Endothelial cell of umbilical vein (primary cell): ENCODE measurements at places on chromosomes 3 and 15.

GRCh38 chr3:103393395-103394186 lies 958.8 kb downstream of the ZPLD1 start:
- H3K27me3 ChIP-seq: no peaks in the 10 kb centered on the region
- H3K4me1 ChIP-seq: no peaks in the 10 kb centered on the region
- no peak overlapping the region for H3K4me3 ChIP-seq
- H3K36me3 ChIP-seq: no peaks in the 10 kb centered on the region
- DNase-seq: no peak

- H3K4me3 ChIP-seq: no peak overlapping the region
- no peak overlapping the region for H3K27ac ChIP-seq
- H3K4me1 ChIP-seq: no peaks in the 10 kb centered on the region
- H3K27me3 ChIP-seq: no peaks in the 10 kb centered on the region
- DNase-seq: no peak
These were observed 567.3 kb downstream of the GRM7 start for GRCh38 chr3:7428206-7428718.

DNA sequence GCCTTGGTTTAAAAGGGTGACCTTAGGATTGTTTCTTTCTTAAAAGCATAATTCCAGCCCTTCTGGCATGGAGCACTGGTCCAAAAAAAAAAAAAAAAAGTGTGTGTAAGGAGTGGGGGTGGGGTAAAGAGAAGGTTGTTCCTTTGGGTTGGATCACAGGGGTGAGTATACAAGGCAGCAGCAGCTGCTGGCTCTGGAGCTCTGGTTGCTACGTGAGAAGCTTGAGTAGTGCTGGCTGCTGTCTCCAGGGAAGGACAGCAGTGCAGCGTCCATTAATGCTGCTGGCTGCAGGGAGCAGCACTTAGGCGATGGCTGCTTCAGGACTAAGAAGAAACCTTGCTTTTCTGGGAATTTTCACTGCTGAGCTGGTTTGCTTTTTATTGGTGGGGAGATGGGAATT lies 2.3 kb downstream of the SETD5 start:
- peaks cover 56% of the 10 kb centered on the region for H3K4me1 ChIP-seq
- H3K27me3 ChIP-seq: no peaks in the 10 kb centered on the region
- H3K27ac ChIP-seq: peak overlapping the region; percentile 92
- H3K4me3 ChIP-seq: peak overlapping the region; percentile 86
- no peaks in the 10 kb centered on the region for H3K36me3 ChIP-seq

- H3K36me3 ChIP-seq: no peaks in the 10 kb centered on the region
- no peak for DNase-seq
- H3K27ac ChIP-seq: no peak overlapping the region
These were observed 26.4 kb downstream of the ADCY5 start for GRCh38 chr3:123422457-123422856.

GRCh38 chr3:159455741-159456181 lies 532.9 kb upstream of the IL12A start:
- no peaks in the 10 kb centered on the region for H3K36me3 ChIP-seq
- no peak overlapping the region for H3K27ac ChIP-seq
- no peaks in the 10 kb centered on the region for H3K27me3 ChIP-seq
- no peak overlapping the region for H3K4me3 ChIP-seq
- H3K4me1 ChIP-seq: no peaks in the 10 kb centered on the region

GRCh38 chr3:10248984-10249748 lies 907 bp downstream of the TATDN2 start:
- peak; percentile 35 for DNase-seq
- H3K36me3 ChIP-seq: peaks cover 5% of the 10 kb centered on the region
- H3K4me3 ChIP-seq: peak overlapping the region; percentile 20
- no peaks in the 10 kb centered on the region for H3K27me3 ChIP-seq
- H3K4me1 ChIP-seq: peaks cover 14% of the 10 kb centered on the region

- no peaks in the 10 kb centered on the region for H3K4me1 ChIP-seq
- no peak overlapping the region for H3K27ac ChIP-seq
- no peak for DNase-seq
- H3K4me3 ChIP-seq: no peak overlapping the region
- no peaks in the 10 kb centered on the region for H3K36me3 ChIP-seq
These were observed 181.6 kb upstream of the SOX14 start for GRCh38 chr3:137582484-137582883.

DNA sequence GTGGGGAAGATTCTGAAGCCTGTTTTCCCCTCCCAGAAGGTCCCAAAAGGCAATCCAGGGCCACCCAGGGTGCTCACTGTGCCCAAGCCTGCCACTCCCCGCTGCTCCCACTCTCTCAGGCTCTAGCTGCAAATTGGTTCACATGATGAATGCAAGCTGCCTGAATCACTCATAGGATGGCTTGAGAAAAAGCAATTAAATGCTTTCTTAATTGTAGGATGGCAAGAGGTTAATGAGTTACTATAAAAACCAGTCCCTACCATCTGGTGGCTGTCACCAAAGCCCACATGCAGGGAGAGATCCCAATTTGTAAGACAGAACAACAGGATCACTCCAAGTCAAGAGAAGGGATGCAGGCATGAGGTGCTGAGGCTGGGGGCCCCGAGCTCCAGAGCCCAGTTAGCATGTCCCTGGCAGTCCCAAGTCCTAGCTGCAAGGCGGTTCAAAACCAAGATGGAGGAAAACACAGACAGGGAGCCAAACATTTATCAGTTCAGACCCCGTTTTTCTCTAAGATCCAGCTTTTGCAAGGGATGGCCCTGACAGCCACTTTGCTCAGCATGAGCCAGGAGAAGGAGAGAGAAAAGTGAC lies 207.1 kb downstream of the UACA start:
- no peaks in the 10 kb centered on the region for H3K4me1 ChIP-seq
- H3K36me3 ChIP-seq: no peaks in the 10 kb centered on the region
- no peak overlapping the region for H3K4me3 ChIP-seq

- peaks cover 14% of the 10 kb centered on the region for H3K4me1 ChIP-seq
- no peaks in the 10 kb centered on the region for H3K27me3 ChIP-seq
- peak; percentile 20 for DNase-seq
- H3K36me3 ChIP-seq: no peaks in the 10 kb centered on the region
These were observed 32.7 kb downstream of the TRANK1 start for GRCh38 chr3:36911990-36912804.

GRCh38 chr3:138082085-138082991 lies 33.1 kb downstream of the DZIP1L start:
- no peaks in the 10 kb centered on the region for H3K27me3 ChIP-seq
- no peak overlapping the region for H3K4me3 ChIP-seq
- H3K4me1 ChIP-seq: no peaks in the 10 kb centered on the region
- DNase-seq: no peak
- H3K36me3 ChIP-seq: no peaks in the 10 kb centered on the region

DNA sequence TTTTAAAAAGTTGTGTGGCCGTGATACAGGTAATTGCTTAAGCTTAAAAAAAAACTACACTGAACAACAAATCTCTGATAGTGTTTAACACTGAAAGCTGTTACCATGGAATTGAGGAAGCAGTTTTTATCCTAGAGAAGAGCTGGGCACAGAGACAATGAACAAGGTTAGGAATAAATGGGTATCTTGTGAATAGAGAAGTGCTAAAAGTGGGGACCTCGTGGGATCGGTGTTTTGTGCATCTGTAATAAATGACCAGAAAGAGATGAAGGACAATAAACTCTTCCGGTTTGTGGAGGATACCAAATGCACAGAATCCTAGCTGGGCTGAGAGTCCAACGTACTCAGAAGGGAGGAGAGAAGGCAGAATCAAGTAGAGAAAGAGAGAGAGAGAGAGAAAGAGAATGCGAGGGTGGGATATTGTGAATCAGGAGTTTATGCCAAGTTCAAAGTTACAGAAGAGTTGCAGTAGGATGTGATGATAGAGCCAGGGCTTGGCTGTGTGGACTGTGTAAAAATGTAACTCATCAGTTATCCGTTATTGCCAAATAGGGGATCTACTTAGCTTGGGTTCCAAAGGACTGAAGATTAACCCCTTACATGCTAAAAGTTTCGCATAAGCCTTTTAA lies 148.9 kb downstream of the IL20RB start:
- no peak for DNase-seq
- no peak overlapping the region for H3K4me3 ChIP-seq
- H3K27me3 ChIP-seq: peaks cover 12% of the 10 kb centered on the region

DNA sequence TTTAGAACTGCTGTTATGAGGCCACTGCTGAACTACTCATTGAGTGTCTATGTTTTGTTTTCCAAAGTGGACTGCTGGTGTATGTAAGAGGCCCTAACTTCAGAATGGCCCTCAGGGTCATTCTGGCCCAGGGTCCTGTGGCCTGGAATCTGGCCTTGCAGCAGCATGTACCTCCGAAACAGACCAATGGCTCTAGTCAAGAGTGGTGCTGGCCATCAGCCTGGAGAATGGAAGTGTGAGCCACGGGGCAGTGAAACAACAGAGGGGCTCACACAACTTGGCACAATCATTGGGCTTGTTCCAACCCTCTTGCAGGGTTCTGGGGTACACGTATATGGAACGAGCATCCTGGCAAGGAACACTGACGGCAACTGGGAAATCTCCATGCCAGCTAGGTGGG lies 40.5 kb downstream of the SCN5A start:
- no peak for DNase-seq
- no peaks in the 10 kb centered on the region for H3K4me1 ChIP-seq
- no peaks in the 10 kb centered on the region for H3K36me3 ChIP-seq

- H3K4me3 ChIP-seq: no peak overlapping the region
- H3K27me3 ChIP-seq: no peaks in the 10 kb centered on the region
- H3K36me3 ChIP-seq: no peaks in the 10 kb centered on the region
- H3K4me1 ChIP-seq: no peaks in the 10 kb centered on the region
- DNase-seq: no peak
- no peak overlapping the region for H3K27ac ChIP-seq
These were observed 111.3 kb upstream of the SLC7A14 start for GRCh38 chr3:170697131-170697530.

DNA sequence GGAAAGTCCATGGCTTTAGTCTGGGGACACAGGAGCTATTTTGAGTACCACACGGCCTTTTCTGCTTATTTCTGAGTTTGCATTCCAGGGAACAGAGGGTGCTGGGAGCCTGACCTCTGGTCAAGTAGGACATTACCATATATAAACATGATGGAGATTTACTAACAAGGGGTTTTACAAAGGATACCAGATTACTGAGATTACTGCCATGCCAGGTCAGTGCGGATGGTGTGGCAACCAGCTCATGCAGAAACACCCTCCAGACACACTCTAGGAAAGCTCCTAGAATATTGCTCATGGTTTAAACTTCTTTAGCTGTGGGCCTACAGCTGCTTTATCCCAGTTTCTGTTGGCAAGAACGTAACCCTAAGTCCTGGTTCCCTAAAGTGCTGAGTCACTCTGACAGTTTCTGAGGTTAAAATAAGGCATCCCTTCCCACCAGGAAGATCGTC lies 54.3 kb upstream of the AGTR1 start:
- H3K27me3 ChIP-seq: no peaks in the 10 kb centered on the region
- DNase-seq: no peak
- no peaks in the 10 kb centered on the region for H3K36me3 ChIP-seq
- H3K4me3 ChIP-seq: no peak overlapping the region
- H3K27ac ChIP-seq: no peak overlapping the region
- no peaks in the 10 kb centered on the region for H3K4me1 ChIP-seq

- no peaks in the 10 kb centered on the region for H3K36me3 ChIP-seq
- H3K27me3 ChIP-seq: no peaks in the 10 kb centered on the region
- no peak for DNase-seq
These were observed 15.3 kb downstream of the NPTN start for GRCh38 chr15:73617913-73618312.

GRCh38 chr3:8341821-8342247 lies 159.8 kb upstream of the LMCD1 start:
- no peaks in the 10 kb centered on the region for H3K27me3 ChIP-seq
- H3K36me3 ChIP-seq: no peaks in the 10 kb centered on the region
- H3K4me1 ChIP-seq: no peaks in the 10 kb centered on the region
- H3K4me3 ChIP-seq: no peak overlapping the region
- H3K27ac ChIP-seq: no peak overlapping the region
- no peak for DNase-seq

DNA sequence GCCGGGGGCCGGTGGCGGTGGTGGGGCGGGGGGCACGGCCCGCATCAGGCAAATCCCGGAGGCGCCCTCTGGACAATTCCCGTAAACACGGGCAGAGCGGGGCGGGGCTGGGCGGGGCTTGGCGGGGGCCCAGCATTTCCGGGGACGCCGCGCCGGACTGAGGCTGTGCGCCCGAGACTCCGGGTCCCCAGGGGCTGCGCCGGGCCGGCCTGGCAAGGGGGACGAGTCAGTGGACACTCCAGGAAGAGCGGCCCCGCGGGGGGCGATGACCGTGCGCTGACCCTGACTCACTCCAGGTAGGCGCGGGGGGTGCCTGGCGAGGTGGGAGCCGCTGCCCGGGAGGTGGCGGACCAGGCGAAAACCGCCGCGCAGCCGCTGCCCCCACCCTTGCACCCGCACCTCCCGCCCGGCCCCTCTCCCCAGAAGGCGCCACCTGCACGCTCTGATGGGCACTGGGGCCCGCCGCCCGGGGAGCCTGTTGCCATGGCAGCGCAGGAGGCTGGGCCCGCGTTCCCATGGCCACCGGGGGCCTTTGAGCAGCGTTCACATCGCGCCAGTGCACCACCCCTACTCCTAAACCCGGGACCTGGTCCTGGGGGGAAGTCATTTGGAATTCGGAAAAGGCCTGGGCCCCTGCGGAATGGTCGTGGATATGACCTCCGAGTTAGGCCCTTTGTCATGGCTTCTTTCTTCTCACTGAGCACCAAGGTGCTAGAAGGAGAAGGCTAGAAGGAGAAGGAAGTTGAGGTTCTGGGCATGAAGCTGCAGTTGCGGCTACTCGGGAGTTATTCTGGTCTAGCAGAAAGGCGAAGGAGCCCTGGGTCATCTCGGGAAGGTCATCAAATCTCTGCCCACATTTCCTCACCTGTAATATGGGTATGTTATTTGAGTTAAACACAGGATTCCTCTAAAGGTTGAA lies 16.1 kb upstream of the SEMA4B start:
- H3K4me3 ChIP-seq: no peak overlapping the region
- H3K4me1 ChIP-seq: peaks cover 4% of the 10 kb centered on the region
- no peaks in the 10 kb centered on the region for H3K36me3 ChIP-seq
- no peak overlapping the region for H3K27ac ChIP-seq

DNA sequence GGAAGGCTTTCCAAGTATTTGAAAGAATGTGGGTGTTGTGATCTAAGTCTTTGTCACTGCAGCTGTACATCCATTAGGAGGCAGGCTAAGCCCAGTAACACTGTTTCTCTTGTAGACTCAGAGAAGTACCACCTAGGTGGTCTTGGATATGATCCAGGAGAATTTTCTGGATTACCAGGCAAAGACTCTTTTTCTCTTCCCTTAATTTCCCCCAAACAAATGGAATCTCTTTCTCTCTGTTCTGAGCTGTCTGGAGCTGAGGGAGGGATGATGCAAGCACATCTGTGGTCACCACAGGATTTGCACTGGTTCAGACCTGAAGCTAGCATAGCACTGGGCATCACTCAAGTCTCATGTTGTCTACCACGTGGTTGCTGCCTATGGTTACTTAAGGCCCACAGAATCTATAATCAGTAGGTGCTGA lies 227.6 kb downstream of the NECTIN3 start:
- no peaks in the 10 kb centered on the region for H3K36me3 ChIP-seq
- no peak for DNase-seq
- H3K27me3 ChIP-seq: no peaks in the 10 kb centered on the region
- no peaks in the 10 kb centered on the region for H3K4me1 ChIP-seq

GRCh38 chr3:152717252-152717651 lies 117.7 kb upstream of the P2RY1 start:
- DNase-seq: no peak
- no peaks in the 10 kb centered on the region for H3K27me3 ChIP-seq

GRCh38 chr3:41507336-41508062 lies 308.2 kb downstream of the CTNNB1 start:
- H3K4me3 ChIP-seq: no peak overlapping the region
- no peaks in the 10 kb centered on the region for H3K36me3 ChIP-seq
- no peak overlapping the region for H3K27ac ChIP-seq
- no peaks in the 10 kb centered on the region for H3K4me1 ChIP-seq
- H3K27me3 ChIP-seq: no peaks in the 10 kb centered on the region
